Sigmoid colon (tissue), 7 donors: ENCODE measurements at places on chromosomes 1 and 21. TPM values are rescaled to one million over a fixed set of nuclear protein-coding genes. Genes with fewer than 3 reads are reported as not detected.

DNA sequence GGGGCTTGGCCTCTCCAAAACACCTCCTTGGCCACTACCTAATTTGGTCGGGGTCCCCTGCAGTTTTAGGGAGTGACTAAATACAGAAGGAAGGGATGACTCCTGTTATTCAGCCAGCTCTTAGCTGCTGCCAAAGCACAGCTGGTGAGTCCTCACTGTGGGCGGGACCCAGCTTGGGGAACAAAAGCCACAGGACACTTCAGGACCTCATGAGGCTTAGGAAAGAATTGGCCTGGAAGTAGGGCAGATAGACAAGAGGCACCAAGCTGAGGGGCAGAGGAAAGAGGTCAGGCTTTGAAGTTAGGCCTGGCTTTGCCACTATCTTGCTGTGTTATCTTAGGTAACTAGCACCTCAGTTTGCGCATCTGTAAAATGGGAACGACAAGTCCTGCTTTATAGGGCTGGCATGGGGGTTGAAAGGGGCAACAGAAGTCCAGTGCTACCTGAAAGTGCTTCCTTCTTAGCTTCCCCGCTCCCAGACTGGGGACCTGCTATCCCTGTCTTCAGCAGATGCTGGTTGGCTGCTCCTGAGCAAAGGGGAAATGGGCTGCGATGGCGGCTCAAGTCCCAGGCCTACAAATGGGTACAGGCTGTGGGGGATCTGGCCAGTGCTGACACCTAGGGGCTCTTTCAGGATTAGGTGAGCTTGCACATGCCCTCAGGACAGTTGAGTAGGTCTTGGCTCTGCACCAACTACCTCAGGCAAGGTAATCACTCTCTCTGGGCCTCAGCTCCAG, 15.7 kb downstream of the IFI6 start:
- H3K27me3 ChIP-seq = no peaks in the 10 kb centered on the region
- no peaks in the 10 kb centered on the region for H3K36me3 ChIP-seq
- H3K4me3 ChIP-seq = no peak overlapping the region
- DNase-seq = peak; percentile 89
- H3K4me1 ChIP-seq = peaks cover 13% of the 10 kb centered on the region
- peak overlapping the region; percentile 62 for H3K27ac ChIP-seq

Gene AKR7A3
- polyA plus RNA-seq = 72.1 TPM

GRCh38 chr21:43278359-43278758, 109.6 kb downstream of the CRYAA start:
- no peak overlapping the region for H3K4me3 ChIP-seq
- peaks cover 13% of the 10 kb centered on the region for H3K4me1 ChIP-seq
- DNase-seq = no peak
- peaks cover 53% of the 10 kb centered on the region for H3K27me3 ChIP-seq

DNA sequence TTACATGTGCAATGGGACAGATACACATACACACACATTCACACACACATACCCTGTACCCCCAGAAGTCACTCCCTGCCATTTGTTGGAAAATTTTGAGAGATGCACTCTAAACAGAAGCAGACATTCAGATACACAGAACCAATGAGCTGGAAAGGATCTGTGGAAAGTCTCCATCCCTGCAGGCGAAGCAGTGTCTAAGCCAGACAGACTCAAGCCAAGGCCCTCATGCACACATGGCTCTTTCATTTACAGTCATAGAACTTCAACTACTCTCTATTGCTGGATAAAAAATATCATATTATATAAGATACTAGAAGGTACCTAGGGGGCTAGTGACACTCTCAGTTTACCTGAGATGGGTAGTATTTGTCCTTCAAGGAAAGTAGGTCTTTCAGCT, 7.3 kb upstream of the SEC16B start:
- H3K36me3 ChIP-seq = no peaks in the 10 kb centered on the region
- no peaks in the 10 kb centered on the region for H3K4me1 ChIP-seq
- H3K27ac ChIP-seq = no peak overlapping the region
- no peak for DNase-seq

- H3K4me3 ChIP-seq = no peak overlapping the region
- H3K4me1 ChIP-seq = no peaks in the 10 kb centered on the region
- no peak overlapping the region for H3K27ac ChIP-seq
- no peaks in the 10 kb centered on the region for H3K36me3 ChIP-seq
- peak; percentile 69 for DNase-seq
- H3K27me3 ChIP-seq = no peaks in the 10 kb centered on the region
Measured at GRCh38 chr1:60281360-60281932, 207.9 kb upstream of the C1orf87 start.

GRCh38 chr1:209755926-209756614, at the start of gene TRAF3IP3:
TSS of gene TRAF3IP3 (plus strand) at chr1:209756053. CDS start at chr1:209760040, 3,987 bp downstream.
- H3K27me3 ChIP-seq = no peaks in the 10 kb centered on the region
- no peak for DNase-seq
- H3K4me1 ChIP-seq = no peaks in the 10 kb centered on the region
- H3K4me3 ChIP-seq = no peak within 1 kb of the TSS

DNA sequence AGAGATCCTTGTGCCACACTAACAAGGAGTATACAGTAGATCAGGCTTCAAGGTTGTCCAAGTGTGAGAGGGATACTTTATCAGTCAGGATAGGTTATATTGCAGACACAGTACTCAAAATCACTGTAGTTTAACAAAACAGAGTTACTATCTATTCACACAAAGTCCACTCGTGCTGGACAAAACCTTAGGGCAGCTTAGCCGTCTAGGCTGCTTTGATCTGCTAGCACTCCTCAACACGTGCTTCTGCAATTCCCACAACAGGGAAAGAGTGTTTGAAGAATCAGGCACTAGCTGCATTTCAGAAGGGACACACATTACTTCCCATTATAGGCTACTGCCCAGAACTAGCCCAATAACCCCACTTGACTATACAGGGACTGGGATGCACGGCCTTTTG, 39.5 kb downstream of the MEF2D start:
- no peak overlapping the region for H3K4me3 ChIP-seq
- peak overlapping the region; percentile 63 for H3K27ac ChIP-seq
- H3K4me1 ChIP-seq = peaks cover 45% of the 10 kb centered on the region
- no peaks in the 10 kb centered on the region for H3K36me3 ChIP-seq

- peak overlapping the region; percentile 77 for H3K27ac ChIP-seq
- no peak overlapping the region for H3K4me3 ChIP-seq
- H3K4me1 ChIP-seq = peaks cover 41% of the 10 kb centered on the region
- peak; percentile 92 for DNase-seq
Measured at GRCh38 chr1:30704271-30704670, 19.1 kb downstream of the MATN1 start.

Gene CLIC6
- 1.4 TPM for polyA plus RNA-seq

Gene PPIAL4G
- 0.09 TPM for polyA plus RNA-seq
